ENCODE measurements at places on chromosomes 6 and 20. TPM values are rescaled to one million over a fixed set of nuclear protein-coding genes. Genes with fewer than 3 reads are reported as not detected.

The EPB41L1 gene
- total RNA-seq = 34.9 TPM

DNA sequence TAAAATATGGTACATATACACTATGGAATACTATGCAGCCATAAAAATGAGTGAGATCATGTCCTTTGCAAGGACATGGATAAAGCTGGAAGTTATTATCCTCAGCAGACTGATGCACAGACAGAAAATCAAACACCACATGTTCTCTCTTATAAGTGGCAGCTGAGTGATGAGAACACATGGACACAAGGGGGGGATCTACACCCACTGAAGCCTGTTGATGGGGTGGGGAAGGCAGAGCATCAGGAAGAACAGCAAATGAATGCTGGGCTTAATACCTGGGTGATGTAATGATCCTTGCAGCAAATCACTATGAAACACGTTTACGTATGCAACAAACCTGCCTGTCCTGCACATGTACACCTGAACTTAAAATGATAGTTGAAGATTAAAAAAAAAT is 71.3 kb downstream of the MANEA start:
- DNase-seq = no peak

DNA sequence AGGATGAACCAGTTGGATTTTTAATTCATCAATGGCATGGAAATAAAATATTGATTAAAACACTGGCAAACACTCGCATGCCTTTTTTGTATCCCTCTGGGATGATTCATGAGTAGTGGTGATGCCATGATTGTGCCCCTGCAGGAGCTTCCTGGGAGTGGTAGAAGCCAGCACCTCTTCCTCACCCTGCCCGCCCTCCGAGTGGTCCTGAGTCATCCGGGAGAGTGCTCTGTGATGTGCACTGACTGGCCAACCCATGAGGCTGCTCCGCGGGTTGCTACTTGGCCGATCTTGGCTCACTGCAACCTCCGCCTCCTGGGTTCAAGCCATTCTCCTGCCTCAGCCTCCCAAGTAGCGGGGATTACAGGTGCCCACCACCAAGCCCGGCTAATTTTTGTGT is 27.4 kb downstream of the GJA10 start:
- peak; percentile 12 for DNase-seq

The EBF4 gene
- total RNA-seq = 1.5 TPM

The MUCL3 gene
- total RNA-seq = not detected

- peak; percentile 67 for DNase-seq
Observed at GRCh38 chr6:684831-685636, 7.9 kb downstream of the EXOC2 start.

DNA sequence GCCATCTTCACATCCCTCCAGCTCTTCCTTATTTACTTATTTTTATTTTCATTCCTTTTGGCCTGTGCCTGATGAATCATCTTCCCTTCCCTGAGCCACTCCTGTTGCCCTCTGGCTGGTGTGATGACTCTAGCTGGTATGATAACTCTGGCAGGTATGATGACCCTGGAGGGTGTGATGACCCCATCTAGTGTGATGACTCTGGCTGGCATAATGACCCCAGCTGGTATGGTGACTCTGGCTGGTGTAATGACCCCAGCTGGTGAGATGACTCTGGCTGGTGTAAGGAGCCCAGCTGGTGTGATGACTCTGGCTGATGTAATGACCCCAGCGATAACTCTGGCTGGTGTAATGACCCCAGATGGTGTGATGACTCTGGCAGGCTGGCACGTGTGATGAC is 426.8 kb downstream of the QKI start:
- peak; percentile 9 for DNase-seq

GRCh38 chr6:159107451-159108260 is 61.5 kb upstream of the FNDC1 start:
- peak; percentile 12 for DNase-seq

DNA sequence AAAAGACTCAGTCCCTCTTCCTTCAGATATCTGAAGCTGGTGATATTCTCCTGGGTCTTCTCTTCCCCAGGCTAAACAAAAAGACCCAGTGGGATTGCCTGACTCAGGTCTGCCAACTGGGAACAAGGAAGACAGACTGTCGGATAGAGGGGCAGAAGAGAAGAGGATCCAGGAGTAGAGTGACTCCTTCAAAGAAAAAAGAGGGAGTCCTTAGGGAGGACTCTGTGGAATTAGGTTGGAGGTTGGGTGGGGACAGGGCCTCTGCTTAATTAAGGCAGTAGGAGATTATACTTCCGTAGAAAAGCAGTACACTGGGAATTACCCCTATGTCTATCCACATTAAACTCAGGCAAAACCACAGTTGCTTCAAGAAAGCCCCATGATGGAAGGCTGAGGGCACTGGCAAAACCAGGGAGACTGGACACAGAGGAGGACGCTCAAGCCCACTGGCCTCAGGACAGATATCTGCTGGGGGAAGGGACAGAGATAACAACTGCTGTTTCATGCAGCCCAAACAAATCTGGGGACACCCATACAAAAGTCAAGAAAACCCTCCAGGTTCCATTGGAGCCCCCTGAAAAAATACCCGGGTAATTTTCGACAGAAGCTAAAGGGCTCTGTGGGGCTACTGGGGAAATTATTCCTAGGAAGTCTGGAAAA is 5.7 kb downstream of the BCL2L1 start:
- DNase-seq = no peak

GRCh38 chr6:4774715-4775493 is 1.3 kb upstream of the CDYL start:
- DNase-seq = no peak

DNA sequence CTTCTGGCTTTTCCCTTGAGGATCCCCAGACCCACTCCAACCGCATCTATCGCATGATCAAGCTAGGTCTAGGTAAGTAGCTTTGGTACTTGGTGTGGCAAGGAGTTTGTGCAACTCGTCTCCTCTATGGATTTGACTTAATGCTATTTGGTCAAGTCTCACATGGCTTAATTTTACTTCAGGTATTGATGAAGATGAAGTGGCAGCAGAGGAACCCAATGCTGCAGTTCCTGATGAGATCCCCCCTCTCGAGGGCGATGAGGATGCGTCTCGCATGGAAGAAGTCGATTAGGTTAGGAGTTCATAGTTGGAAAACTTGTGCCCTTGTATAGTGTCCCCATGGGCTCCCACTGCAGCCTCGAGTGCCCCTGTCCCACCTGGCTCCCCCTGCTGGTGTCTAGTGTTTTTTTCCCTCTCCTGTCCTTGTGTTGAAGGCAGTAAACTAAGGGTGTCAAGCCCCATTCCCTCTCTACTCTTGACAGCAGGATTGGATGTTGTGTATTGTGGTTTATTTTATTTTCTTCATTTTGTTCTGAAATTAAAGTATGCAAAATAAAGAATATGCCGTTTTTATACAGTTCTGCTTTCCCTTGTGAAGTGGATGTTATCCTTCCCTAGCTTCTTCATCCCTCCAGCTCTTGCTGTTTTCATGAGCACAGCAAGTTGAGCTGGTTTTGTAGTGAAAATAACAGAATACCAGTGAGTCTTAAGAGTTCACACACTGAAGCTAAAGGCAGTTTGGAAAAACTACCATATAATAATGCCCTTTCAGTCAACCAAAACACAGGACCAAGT is 3.8 kb downstream of the SLC35B2 start:
- peak; percentile 65 for DNase-seq

- DNase-seq = peak; percentile 55
Observed at GRCh38 chr6:31659649-31660380, 763 bp downstream of the C6orf47 start.

The PM20D2 gene
- 6.1 TPM for total RNA-seq

DNA sequence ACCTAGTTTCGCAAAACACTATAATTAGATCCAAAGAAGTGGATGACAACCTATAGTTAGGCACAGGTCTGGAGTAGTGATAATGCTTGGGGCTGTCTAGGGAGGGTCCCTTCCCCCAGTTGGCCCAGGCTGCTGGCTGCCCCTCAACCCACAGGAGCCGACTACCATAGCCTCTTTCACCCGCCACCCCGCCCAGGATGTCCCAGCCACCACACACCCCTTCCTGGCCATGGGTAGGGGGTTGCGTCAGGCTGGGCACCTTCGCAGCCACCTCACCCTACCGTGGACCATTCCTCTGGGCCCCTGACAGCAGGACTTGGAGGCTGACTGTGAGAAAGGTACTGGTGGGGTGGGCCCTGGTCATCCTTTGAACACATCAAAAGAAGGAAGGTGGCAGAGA is 8.5 kb downstream of the TFEB start:
- no peak for DNase-seq

- peak; percentile 34 for DNase-seq
Observed at GRCh38 chr6:52904562-52905279, 4.8 kb downstream of the GSTA3 start.

DNA sequence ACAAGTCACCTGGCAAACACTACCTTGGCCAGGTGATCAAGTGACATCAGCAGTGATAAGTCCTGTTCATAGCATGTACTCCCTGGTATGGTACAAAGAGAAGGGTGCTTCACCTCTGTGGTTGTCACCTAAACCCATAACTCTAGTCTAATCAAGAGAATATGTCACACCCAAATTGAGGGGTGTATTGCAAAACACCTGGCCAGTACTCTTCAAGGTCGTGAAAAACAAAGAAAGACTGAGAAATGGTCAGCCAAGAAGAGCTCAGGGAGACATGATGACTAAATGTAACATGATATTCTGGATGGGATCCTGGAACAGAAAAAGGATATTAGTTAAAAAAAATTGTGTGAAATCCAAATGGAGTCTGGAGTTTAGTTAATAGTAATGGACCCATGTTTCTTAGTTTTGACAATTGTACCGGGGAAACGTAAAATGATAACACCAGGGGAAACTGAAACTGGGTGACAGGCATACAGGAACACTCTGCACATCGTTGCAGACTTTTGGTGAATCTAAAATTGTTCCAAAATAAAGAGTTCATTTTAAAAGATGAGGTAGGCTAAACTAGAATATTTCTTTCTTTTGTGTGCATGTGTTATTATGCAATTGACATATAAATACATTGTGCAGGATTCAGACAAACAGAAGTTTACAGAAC is 262.0 kb downstream of the CDC5L start:
- peak; percentile 80 for DNase-seq
